ENCODE measurements at places on chromosomes 7 and 10. TPM values are rescaled to one million over a fixed set of nuclear protein-coding genes. Genes with fewer than 3 reads are reported as not detected.

The SLC39A12 gene
- not detected for total RNA-seq

The SLC29A4 gene
- total RNA-seq = 3.1 TPM

The CHN2 gene
- not detected for total RNA-seq

The ASB10 gene
- not detected for total RNA-seq

The PILRA gene
- 0.54 TPM for total RNA-seq
